ENCODE measurements at places on chromosomes 2 and 18.

DNA sequence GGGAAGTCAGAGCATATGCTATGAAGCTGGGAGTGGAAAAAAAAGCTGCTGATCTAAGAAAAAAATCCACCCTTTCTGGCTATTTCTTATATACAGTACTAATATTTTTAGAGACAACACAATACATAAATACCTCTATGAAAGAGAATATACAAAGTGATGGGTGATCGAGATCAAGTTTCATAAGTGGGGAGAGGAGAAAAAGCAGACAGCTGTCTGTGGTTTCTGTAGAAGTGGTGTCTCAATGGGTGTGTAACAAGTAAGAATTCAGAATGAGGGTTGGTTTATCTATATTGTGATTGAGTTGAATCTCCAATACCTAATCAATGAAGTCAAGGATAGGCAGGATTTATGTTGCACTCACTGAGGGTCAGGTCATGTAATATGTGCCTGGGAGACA is 191.0 kb downstream of the HNMT start:
- DNase-seq: no peak

DNA sequence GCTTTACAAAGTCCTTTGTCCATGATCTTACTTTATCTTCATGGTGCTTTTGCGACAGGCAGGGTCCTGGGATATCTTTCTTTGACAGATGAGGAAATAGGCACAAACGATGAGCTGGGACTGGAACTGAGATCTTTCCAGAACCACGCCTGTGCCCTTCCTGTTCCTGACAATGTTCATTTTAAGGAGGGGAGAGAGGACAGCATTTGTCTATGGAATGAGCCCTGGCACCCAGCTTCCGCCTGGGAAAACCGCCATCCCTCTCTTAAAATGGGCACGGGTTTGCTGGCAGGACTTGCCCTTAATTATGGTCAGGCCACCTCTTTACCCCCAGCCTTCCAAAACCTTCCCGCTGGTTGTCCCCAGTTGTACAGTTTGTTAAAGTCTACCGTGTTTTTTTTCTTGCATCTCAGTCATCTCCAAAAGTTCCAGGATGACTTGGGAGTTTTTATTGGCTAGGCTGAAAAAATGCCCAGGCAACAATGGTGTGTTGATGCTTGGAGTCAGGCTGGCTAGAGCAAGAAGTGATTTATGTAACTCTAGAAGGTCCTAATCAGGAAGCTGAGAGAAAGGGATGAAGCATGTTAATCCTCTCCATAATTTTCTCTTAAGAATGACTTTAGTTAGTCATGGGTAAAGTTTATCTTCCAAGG is 264.9 kb upstream of the EPAS1 start:
- no peak for DNase-seq

DNA sequence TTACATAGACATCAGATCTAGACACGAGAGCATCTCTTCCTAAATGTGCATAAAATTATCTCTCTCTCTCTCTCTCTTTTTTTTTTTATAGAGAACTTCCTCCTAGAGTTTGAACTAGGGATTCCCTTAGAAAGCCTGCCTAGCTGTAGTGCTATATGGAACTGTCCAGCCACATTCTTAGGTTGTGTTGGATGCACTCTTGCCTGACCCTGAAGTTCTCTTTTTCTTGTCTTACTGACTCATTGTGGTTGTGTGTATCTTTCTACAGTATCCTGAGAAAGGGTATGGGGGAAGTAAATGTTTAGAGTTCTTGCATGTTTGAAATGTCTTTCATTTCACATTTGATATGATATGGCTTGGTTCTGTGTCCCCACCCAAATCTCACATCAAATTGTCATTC is 368.2 kb downstream of the CDH2 start:
- DNase-seq: no peak

- no peak for DNase-seq
Observed at GRCh38 chr2:7646661-7647060, 729.4 kb downstream of the RNF144A start.

GRCh38 chr2:136920652-136921333 is 155.4 kb downstream of the THSD7B start:
- no peak for DNase-seq

DNA sequence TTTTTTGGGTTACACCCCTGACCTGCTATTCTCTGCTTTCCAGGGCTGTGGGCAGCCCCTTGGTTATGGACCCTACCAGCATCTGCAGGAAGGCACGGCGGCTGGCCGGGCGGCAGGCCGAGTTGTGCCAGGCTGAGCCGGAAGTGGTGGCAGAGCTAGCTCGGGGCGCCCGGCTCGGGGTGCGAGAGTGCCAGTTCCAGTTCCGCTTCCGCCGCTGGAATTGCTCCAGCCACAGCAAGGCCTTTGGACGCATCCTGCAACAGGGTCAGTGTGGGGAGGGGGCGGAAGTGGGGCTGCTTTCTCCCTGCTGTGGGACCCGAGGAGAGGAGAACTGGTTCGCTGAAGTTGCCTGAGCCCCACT is 9.7 kb upstream of the WNT10A start:
- no peak for DNase-seq

DNA sequence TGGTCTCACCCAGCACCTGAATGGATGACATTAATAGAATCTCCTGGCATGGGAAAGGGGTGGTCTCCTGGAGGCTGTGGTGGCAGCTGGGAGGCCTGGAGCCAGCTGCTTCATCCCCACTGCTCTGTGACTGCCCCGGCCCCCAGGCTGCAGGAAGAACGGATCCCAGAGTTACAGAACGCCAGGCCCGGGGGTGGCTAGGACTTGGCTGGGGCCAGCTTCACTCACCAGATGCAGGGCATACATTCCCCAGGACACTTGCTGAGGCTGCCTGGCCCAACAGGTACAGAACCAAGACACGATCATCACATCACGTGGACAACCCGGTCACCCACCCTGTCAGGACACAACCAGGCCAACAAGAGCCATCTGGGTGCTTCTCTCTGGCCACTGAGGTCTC is 178.6 kb upstream of the SALL3 start:
- DNase-seq: no peak

GRCh38 chr2:100053087-100053885 is 89.1 kb downstream of the AFF3 start:
- DNase-seq: no peak

GRCh38 chr2:36582538-36582937 is 15.4 kb downstream of the FEZ2 start:
- no peak for DNase-seq

GRCh38 chr2:189654641-189655040 is 6.6 kb upstream of the ASNSD1 start:
- DNase-seq: no peak
